Activated CD8-positive, alpha-beta memory T cell treated with anti-CD3 and anti-CD28 coated beads for 48 hours (primary cell): ENCODE measurements at places on chromosomes 2 and 18.

DNA sequence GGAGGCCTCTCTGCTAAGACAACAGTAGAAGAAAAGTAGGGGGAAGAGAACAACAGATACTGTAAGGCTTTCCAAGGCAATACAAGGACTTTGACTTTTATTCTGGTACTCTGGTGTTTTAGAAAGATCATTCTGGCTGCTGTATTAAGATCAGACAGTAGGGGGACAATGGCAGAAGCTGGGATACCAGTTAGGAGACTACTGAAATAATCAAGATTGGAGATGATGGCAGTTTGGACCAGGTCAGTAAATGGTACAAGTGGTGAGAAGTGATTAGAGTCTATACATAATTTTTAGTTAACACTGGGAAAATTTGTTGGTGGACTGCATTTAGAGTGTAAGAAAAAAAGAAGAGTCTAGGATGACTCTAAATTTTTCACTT, 139.7 kb downstream of the ROCK1 start:
- DNase-seq = no peak

- no peak for DNase-seq
These were observed 163.2 kb upstream of the SLC1A4 start for GRCh38 chr2:64825831-64826491.

- no peak for DNase-seq
These were observed 54.7 kb downstream of the CMPK2 start for GRCh38 chr2:6810961-6811360.

GRCh38 chr2:102166189-102166845, 20.5 kb upstream of the IL1RL2 start:
- DNase-seq = no peak

DNA sequence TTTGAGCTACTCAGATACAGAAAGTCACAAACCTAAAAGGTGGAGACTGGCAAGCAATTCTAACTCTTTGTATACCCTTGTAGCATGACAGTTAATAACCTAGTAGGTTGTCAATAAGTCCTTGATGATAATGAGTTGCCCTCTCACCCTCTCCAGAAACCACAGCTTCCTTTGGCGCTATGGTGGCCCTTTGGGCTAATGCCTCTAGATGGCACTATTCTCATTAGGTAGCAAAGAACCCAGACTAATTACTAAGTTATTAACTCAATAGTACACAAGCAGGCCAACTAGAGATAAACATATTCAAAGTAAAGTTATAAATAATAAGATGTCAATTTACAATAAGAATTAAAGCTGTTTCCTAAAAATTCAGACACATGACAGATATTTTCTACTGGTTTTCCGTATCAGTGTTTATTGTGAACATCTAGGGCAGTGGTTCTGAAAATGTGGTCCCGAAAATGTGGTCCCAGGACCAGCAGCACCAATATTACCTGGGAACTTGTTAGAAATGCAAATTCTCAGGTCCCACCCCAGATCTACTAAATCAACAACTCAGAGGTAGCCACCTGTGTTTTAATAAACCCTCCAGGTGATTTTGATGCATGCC, 41.1 kb downstream of the LDAH start:
- DNase-seq = no peak

DNA sequence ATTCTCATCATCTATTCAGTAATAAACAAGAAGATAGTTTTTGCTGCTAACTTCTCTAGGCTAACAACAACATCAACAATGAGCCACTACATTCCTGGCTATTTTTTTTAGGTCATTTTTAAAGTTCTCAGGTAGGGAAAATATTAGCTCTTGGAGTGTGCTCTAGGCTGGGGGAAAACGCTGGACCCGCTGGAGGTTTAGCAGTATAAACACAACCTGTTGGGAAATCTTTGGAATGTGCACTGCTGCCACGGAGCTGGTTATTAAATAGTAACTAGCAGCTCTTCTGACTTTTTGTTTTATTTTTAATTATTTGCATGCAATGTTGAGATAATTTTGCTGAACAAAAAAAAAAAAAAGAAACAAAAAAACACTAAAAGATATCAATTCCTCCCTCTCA, 892.1 kb upstream of the ACVR2A start:
- no peak for DNase-seq

DNA sequence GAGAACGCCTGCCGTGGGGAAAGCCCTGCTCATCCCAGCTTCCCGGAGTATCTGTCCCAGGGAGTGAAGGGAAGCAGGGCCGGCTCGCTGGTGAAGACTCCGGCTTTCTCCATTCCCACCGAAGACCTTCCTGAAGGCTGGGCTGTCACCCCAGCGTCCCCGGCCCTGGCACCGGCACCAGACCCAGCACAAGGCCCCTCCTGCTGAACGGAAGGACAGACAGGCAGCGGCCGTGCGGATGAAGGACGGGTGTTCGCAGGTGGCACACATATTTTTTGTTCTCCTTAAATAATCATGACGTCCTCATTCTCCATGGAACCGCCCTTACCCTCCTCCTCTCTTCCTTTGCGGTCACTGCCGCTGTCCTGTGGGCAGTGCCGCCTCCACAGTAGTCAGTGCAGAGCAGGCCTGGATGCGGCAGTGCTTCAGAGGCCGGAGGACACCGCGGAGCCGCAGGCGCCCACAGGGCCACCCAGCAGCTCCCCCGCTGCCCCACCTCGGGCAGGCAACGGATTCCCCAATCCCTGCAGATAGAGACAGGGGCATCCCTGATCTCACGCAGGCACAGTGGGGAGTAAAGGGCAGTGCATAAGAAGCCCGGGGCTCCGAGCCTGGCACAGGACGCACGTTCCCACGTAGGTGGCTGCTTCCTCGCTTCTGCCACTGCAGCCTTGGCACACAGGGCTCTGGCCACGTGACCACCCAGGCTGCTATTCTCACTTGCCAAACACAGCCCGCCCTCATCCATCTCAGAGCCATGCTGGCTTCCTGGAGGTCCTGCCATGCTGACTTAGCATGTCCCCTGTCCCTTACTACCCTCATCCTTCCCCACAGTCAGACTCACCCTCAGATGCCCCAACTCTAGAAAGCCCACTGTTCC, 229.7 kb downstream of the EIPR1 start:
- DNase-seq = no peak

DNA sequence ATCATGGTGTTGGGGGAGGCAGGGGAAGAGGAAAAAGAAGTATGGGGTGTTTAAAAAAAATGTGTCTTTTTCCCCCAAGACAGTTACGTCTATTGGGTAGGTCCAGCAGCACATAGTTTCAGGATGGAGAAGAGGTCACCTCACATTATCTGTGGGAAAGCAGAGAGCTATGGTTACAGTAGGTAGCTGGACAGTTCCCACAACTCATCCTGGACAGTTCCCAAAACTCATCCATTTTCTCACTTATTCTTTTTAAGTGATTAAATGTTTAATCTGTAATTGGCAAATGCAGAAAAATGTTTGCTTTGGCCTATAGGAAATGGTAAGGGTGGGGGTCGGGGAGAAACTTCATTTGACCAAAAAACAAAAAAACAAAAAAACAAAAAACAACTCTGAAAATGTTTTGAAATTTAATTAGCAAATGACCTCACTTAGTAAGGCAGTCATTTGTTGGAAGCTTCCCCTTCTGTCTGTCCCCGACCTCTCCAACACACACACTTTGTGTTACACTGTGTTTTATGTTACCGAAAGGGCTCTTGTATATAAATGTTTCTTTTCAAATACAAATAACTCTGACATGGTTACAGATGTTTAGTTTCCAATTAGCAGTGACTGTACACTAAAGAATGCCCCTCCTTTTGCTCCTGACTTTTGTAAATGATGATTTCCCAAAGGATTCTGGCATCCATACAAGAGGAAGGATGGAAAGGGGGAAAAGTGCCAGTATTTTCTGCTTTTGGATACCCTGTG, 173.3 kb upstream of the ZFP36L2 start:
- no peak for DNase-seq

- DNase-seq = peak; percentile 52
These were observed 125.4 kb downstream of the CTIF start for GRCh38 chr18:48663931-48664847.

GRCh38 chr2:121017396-121017795, 267.6 kb downstream of the TFCP2L1 start:
- DNase-seq = no peak

- no peak for DNase-seq
These were observed 313.2 kb upstream of the ZEB2 start for GRCh38 chr2:144833075-144833637.

- DNase-seq = no peak
These were observed 12.7 kb upstream of the CDC42EP3 start for GRCh38 chr2:37683921-37684780.

DNA sequence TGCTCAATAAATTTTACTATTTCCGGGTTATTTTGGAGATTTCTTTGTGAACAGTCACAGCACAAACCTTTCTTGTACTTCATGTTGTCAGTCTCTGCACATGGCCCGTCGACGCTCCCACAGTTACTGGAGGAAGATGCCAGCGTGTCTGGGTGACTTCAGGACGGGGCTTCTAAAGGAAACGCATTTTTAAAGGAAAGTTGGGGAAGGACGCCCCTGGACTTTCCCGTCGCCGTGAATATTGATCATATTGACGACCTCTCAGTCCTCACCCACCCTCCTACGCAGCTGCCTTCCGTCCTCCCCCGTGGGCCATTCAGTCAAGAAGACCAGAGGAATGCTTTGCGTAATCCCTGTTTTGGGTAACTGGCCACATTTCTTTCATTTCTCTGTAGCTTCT, 71.1 kb upstream of the SNTG2 start:
- no peak for DNase-seq

- DNase-seq = no peak
These were observed 366.4 kb upstream of the CDH20 start for GRCh38 chr18:60966876-60967275.

- no peak for DNase-seq
These were observed 37.6 kb downstream of the RMC1 start for GRCh38 chr18:23540867-23541266.

DNA sequence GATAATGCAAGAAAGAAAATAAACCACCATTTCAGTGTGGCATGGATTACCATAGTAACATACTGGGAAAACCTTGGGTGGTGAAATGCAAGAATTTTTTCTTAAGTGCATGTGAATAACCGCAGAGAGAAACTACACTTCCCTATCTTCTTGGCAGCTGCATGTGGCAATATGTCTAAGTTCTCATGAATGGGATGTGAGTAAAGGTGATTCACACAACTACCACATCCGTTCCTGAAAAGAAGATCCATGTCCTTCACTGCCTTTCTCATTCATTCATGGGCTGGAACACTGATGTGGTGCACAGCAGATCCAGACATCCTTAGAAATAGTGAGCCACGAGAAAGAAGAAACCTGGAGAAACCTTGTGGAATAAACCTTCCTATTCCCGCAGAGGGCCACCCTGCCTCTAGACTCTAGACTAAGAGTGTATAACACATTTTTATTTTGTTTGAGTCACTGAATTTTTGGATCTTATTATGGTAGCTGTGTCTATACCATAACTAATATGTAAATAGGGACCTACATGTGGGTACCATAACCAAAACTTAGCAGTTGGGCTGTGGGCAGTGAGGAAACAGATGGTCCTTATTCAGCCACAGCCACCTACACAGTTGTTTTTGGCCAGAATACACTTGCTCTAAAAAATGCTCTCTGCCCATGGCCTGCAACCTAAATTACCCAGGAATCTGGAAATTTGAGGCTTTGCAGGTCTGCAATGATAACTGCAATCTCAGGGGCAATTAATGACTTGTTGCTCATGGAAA, 573.3 kb downstream of the LRP1B start:
- no peak for DNase-seq

GRCh38 chr2:238907717-238908173, 59.9 kb downstream of the TWIST2 start:
- DNase-seq = no peak

GRCh38 chr2:10487081-10487740, 39.1 kb upstream of the ODC1 start:
- no peak for DNase-seq

DNA sequence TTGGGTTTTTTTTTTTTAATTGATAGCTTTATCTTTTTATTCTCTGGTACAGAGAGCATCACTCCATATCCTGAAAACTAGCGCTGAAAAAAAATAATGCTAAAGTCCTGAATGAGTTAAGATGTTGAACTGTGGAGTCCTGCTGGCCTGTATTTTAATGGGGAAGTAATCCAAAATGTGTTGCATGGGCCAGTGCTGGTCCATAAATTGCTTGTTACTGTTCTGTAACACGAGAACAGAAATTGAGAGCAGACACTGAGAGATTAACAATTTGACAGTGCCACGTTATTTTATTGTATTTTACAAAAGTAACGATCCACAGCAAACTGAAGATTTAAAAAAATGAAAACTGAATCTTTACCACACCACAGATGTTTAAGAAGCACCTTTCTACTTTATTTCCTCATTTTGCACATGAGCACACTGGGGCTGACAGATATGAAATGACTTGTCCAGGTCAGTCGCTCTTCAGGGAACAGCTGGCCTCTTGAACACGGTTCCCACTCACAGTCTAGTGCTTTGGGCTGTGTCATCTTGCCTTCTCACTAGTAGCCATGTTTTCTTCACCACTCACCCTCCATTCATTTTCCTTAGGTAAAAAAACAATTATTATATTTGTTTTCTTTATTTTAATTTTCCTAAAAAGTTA, 35.3 kb downstream of the ZCCHC2 start:
- DNase-seq = no peak

GRCh38 chr2:217695033-217695520, 307.7 kb downstream of the TNS1 start:
- DNase-seq = no peak

- DNase-seq = no peak
These were observed 24.6 kb downstream of the ARL6IP6 start for GRCh38 chr2:152743002-152743401.

- no peak for DNase-seq
These were observed 84.8 kb downstream of the ACAA2 start for GRCh38 chr18:49728542-49728941.

DNA sequence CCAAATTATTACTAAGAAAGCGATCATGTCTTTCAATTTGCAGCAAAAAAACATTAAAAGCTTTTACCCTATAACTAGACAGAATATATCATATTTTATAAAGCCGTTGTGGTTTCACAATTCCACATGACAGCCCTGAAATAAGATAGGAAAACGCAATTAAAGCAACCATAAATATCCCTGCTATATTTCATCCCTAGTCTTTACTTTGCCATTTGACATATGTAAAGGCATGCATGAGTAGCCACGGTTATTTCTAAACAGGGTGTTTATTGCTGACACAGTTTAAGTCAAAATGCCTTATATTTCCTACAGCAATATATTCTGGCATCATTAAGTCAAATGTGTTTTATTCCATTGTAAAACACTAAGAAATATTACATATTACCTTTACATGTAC, 239.9 kb downstream of the DSEL start:
- DNase-seq = no peak

GRCh38 chr2:27356056-27356381, 545 bp downstream of the GTF3C2 start:
- DNase-seq = peak; percentile 32

DNA sequence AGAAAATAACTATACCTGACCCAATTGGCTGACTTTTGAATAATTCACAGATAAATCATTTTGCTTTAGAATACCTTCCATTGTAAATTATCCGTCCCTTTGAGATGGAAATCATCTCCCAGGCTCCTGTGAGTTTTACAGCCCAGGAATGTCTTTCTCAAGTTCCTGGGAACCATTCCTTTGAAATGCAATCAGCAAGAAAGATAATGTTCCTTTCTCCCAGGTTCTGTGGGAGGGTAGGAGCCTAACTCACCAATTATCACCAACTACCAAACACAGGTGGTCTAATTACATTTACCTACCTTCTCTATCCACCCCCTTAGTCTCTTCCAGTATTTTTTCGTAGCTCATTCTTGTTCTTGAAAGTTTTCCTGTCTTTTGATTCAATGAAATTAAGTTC, 1016.0 kb downstream of the SOCS6 start:
- no peak for DNase-seq
